ENCODE measurements at places on chromosomes 11 and 22.

DNA sequence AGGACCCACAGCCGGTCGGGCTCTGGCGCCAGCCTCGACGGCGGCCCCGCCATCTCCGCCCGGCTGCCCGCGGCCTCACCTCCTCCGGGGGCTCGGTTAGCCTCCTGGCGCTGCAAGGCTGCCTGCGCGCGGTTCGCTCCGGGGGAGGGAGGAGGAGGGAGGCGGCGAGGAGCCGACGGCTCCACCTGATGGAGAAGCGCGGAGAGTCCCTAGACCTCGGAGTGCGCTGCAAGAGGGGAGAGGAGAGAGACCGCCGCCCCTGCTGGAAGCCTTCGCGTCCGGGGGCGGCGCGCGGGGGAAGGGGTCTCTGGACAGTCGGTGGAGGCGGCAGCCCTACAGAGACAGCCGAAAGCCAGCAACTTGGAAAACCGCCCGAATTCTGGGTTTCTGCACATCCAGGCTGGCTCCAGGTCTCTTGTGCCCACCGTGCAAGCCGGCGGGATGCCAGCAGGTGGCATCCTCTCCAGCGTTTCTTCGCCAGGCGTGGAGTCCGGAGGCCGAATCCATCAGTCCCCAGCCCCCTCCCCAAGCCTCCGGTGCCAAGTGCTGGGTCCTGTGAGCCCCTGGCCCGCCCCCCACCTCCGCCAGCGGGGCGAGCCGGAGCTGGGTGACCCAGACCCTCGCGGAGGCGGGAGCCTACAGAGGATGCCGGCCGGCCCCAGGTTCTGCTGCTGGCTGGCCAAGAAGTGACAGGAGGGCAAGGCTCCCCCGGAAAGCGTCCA lies 2.9 kb upstream of the KIRREL3 start:
- no peak for DNase-seq

DNA sequence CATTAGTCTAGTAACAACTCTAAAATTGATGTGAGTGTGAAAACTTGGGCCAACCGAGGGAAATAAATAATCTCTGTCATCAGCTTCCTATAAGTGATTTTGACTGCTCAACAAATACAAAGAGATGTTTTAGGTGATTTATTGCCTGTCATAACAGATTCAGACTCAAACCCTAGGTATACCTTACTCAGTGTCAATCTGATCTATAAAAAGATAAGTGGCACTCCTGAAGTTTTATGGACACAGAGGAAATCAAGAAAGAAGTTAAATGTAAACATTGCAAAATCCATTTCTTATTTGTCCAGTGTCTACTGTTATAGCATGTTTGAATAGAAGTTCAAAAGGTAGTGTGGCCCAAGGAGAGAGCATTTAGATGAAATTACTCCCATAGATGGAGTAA lies 30.4 kb upstream of the TYR start:
- no peak for DNase-seq

- DNase-seq, result no peak
These were observed 4.3 kb downstream of the SLC43A3 start for GRCh38 chr11:57422669-57423068.

- no peak for DNase-seq
These were observed 160.0 kb downstream of the NTM start for GRCh38 chr11:131530407-131530806.

DNA sequence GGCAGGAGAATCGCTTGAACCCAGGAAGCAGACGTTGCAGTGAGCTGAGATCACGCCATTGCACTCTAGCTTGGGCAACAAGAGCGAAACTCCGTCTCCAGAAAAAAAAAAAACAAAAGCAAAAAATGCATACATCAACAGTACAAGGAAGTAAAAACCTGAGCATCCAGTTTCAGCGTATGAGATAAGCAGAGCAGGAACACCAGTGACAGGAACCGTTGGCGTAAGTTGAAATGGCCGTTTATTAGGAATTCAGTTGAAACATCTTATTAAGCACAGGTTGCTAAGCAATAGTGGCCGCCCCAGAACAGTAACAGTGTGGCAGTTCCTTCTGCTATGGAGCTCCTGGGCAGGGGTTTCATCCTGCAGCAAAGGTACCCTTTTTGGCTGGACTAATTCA lies 4.0 kb upstream of the L3MBTL2 start:
- no peak for DNase-seq
